HT-29 (cell line): ENCODE measurements at places on chromosomes 4 and X. TPM values are rescaled to one million over a fixed set of nuclear protein-coding genes. Genes with fewer than 3 reads are reported as not detected.

The KCNIP4 gene
- total RNA-seq, result not detected in 2 replicates

The LYAR gene
- 21.0 and 25.4 TPM in 2 replicates for total RNA-seq

The DUSP9 gene
- total RNA-seq, result not detected in 2 replicates

The DMRTC1 gene
- not detected in 2 replicates for total RNA-seq

The CDX4 gene
- not detected in 2 replicates for total RNA-seq

The LINC00632 gene
- not detected in 2 replicates for total RNA-seq

The HPGD gene
- total RNA-seq, result 18.6 and 33.7 TPM in 2 replicates

The TMSB15A gene
- total RNA-seq, result not detected in 2 replicates

The PDLIM3 gene
- total RNA-seq, result not detected in 2 replicates

The SH2D1A gene
- total RNA-seq, result not detected in 2 replicates

The NAP1L2 gene
- total RNA-seq, result not detected in 2 replicates

The ZCCHC13 gene
- not detected in 2 replicates for total RNA-seq

The REELD1 gene
- total RNA-seq, result not detected in 2 replicates

The NXF3 gene
- total RNA-seq, result not detected in 2 replicates

The KDR gene
- not detected in 2 replicates for total RNA-seq

The EFHC2 gene
- 0.21 TPM in 1 of 2 replicates, not detected in the other for total RNA-seq

The PPEF1 gene
- total RNA-seq, result not detected in 2 replicates

The FAM236D gene
- not detected in 2 replicates for total RNA-seq

The ASB9 gene
- 0.34 and 1.1 TPM in 2 replicates for total RNA-seq

The ATP2B3 gene
- not detected in 2 replicates for total RNA-seq

The CXCL11 gene
- 0.10 and 0.31 TPM in 2 replicates for total RNA-seq

The CXXC4 gene
- 0.21 and 0.56 TPM in 2 replicates for total RNA-seq

The GPR82 gene
- total RNA-seq, result not detected in 2 replicates

The TSPAN6 gene
- 9.2 and 9.5 TPM in 2 replicates for total RNA-seq

The HSFX4 gene
- total RNA-seq, result 0.47 TPM in 1 of 2 replicates, not detected in the other
